ENCODE measurements at places on chromosomes 2 and 18.

DNA sequence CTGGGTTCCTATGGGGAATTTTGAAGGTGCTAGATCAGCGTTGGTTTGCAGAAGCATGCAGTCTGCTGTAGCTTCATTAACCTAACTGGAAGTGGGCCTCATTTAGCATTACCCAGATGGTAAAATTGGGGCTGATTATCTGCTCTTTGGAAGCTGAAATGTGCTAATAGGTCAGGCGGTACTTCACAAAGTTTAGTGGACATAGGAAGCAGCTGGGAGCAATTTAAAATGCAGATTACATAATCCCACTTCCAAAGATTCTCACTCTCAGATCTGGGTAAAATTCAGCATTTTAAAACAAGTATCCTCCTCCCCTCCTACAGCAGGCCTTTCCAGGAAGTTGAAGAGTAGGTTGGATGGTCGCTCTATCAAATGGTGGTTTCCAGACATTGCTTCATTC, 907.0 kb downstream of the CPS1 start:
- no peak for DNase-seq

DNA sequence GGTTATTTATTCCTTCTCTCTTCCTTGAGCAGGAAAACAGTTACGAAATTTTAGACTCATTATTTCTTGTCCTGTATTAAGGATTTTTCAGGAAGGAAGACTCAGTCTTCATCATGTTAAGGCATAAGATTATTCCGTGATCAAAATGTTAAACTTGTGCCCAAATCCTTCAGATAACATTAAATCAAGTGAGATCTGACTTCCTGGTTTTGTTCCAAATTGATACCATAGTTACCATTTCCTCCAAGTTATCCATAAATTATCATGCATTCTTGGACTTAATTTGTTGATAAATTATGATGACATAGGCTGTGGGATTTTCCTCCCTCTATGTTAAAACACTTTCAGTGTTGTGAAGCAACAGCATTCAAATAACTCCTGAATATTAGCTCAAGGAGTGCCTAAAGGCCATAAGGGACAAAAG, 31.9 kb downstream of the EFEMP1 start:
- no peak for DNase-seq

GRCh38 chr2:64594226-64594989, 59.3 kb downstream of the SERTAD2 start:
- DNase-seq: peak; percentile 20

- no peak for DNase-seq
These were observed 36.8 kb downstream of the PARD6G start for GRCh38 chr18:80210312-80211083.

DNA sequence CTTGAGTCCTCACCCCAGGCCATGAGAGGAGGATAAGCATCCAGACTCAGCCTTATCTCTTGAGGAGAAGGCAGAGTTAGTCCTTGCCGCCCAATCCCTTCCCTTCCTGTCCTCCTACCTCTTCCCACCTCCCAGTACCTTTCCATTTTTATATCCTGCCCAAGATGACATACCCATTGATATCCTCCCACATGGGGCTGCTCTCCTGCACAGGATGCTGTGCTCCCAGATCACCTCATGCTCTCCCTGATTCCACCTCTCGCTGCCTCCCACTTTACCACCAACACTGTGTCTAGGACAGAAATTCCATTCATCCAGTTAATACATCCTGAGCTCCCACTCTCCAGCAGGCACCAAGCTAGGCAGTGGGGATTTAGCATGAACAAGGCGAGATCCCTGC, 182.4 kb downstream of the GFPT1 start:
- no peak for DNase-seq

DNA sequence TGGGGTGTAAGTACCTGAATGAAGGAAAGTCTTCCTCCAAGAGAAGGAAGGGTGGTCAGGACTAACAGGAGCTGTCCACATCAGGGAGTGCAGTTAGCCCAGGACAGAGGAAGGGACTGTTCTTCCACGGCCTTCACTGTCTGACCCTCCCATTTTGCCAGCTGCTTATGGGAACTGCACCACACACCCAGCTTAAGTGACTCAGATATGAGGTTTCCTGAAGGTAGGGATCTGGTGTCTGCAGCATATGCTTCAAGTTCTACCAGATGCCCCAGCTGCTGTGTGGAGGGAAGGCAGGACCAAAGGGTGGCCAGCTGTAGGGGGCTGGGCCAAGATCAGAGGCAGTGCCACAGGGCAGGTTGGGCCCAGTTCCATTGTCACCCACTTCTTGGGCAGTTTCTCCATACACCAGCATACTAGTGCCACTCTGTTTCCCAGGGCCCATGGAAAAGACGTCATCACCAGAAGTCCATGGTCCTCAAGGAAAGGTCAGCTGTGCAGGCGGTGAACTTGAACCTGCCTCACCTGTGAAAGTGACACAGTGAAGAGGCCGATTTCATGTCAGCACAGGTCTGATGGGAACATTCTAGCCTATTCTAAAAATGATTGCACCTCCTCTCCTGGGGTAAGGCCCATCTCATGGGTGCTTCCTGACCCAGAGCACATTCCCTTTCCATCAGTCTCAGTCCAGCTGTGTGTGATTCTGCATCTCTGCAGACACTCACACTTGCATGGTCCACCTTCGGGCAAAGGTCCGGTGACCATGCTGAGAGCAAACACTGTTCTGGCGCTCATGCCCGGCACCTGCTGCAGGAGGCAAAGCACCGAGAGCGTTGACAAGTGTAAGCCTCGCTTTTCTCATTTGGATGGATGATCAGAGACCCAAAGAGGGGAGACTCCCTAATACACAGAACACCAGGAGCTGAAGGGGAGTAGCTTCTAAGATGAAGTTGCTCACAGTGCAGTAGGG, 68.0 kb downstream of the ACAA2 start:
- no peak for DNase-seq

DNA sequence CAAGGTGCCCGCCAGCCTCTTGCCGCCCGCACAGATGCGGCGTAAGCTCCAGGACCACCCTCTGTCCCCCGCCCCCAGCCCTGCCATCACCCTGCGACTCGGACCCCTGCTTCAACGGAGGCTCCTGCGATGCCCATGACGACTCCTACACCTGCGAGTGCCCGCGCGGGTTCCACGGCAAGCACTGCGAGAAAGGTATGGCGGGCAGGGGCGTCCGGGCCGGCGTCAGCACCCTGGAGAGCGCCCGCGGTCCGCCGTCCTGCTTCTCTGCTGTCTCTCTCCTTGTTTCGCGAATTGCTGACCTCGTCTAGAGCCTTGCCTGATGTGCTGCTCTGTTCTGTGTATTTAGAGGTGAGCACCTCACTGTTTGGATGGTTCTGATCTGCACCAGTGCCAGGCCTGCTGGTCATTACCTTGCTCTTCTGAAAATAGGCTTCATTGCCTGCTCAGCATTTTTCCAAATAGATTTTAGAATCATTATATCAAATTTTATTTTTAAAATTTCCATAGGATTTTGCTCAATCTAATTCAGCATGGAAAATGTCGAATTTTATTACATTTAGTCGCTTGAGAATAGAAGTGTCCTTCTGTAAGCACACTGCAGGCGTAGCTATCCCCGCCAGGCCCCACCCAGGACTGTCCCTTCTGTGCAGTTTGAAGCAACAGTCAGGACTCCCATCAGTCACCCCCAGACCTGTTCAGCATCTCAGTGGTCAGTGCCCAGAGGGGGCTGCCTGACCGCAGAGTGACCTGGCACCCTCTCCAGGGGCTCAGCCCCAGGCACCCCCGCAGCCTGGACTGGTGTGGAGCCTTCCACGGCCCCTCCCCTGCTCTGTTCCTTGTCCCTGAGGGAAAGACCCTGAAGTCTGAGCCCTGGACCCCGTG, 51.6 kb downstream of the SNED1 start:
- DNase-seq: no peak

DNA sequence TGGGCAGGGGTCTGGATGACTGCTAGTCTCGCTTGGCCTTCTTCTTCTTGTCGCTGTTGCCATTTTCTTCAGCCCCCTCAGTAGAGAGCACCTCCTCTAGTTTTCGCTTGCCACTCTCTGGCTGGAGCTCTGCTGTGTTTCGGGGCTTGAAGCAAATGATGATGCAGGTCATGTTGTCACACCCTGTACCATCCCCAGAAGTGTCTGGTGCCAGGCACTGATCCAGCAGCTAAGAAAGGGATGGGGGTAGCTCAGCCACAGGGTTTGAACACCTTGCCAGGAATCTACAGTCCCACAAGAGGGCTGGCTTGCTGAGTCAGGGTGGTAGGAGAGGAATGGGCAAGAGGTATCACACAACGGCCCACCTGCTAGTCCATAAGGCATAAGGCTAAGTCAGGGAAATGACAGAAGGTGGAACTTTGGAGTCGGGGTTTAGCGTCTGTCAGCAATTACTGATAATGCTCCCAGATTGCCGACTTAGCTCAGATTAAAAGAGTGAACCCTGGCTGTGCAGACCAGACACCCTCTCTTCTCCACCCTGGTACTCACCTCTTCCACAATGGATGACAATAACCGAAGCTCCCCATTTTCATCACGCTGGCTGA, 1.1 kb upstream of the ZNF513 start:
- no peak for DNase-seq

- no peak for DNase-seq
These were observed 272.3 kb downstream of the CDH20 start for GRCh38 chr18:61605376-61606067.

GRCh38 chr2:98576666-98577312, 31.5 kb downstream of the COA5 start:
- no peak for DNase-seq

GRCh38 chr2:128488434-128488833, 169.8 kb upstream of the HS6ST1 start:
- DNase-seq: no peak

- DNase-seq: no peak
These were observed 143.2 kb upstream of the RND3 start for GRCh38 chr2:150630587-150631235.

DNA sequence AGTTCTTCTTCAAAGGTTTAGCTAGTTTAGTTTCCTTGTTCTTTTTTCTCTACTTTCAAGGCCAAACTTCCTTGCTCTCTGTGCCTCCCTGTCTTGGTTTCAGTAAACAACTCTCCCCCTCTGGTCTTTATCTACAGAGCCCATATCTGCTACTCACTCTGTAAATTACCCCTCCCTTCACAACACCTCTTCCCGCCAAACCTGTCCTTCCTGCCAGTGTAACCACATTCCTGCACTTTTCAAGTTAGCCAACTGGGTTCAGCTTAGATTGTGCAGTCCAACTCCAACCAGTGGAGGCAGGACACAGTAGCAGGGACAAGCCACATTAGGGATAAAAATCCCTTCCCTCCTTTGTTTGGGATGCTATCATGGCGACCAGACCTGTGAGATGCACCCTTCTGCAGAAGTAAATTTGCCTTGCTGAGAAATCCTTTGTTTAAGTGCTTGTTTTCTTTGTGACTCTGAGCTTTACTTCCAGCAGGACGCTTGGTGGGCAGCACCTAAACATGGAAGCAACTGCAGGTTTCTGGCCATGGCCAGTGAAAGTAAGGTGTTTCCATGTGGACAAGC, 706.0 kb downstream of the KCNJ3 start:
- DNase-seq: no peak

DNA sequence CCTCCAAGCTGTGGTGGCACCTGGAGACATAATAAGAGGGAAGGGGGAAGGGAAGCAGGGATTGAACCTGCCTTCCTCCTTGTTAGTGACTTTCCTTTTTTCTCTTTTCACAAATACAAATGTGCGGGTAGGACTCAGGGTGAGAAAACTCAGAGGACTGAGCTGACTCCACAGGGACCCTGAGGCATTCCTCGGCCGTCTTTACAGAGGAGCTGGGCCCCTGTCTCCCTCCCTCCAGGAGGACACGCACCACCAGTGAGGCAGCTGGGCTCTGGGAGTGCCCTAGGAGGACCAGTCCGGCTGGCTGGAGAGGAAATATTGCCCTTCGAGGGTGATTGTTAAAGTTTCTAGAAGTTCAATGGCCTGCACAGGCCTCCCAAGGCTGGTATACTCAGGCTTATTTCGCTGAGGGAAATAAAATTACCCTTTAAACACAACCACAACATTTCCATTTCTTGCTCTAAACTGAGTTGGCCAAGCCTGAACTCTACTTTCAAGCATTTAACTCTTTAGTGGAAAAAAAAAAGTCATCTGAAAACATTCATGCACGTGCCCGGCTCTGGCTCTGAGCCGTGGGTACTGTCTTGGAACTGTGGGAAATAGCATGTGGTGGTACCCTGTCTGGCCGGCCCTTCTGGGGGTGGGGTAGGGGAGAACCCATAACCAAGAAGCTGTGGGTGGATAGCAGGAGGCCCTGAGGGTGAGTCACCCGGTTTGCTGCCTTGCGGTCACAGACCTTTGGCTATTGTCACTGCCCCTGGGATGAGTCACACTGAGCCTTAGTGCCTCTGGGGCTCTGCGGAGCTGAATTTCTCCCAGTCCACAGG, 116.0 kb downstream of the COPS8 start:
- peak; percentile 52 for DNase-seq

- DNase-seq: no peak
These were observed 194.9 kb downstream of the TWIST2 start for GRCh38 chr2:239042551-239043320.

DNA sequence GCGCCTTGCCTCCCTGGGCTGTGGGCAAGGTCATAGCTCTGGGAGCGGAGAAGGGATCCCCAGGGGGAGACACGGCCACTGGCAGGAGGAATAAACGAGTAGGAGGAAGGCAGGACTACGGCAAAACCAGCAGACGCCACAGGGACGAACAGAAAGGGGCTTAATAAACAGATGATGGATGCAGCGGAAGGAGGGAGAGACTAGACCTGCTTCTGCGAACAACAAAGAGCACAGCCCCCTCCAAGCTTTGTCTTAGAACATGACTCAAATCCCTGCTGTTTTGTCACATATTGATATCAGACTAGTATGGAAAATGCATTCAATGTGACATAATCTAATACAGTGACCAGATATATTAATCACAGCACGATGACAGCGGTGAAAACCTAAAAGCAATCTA, 155.9 kb upstream of the TPO start:
- DNase-seq: no peak

DNA sequence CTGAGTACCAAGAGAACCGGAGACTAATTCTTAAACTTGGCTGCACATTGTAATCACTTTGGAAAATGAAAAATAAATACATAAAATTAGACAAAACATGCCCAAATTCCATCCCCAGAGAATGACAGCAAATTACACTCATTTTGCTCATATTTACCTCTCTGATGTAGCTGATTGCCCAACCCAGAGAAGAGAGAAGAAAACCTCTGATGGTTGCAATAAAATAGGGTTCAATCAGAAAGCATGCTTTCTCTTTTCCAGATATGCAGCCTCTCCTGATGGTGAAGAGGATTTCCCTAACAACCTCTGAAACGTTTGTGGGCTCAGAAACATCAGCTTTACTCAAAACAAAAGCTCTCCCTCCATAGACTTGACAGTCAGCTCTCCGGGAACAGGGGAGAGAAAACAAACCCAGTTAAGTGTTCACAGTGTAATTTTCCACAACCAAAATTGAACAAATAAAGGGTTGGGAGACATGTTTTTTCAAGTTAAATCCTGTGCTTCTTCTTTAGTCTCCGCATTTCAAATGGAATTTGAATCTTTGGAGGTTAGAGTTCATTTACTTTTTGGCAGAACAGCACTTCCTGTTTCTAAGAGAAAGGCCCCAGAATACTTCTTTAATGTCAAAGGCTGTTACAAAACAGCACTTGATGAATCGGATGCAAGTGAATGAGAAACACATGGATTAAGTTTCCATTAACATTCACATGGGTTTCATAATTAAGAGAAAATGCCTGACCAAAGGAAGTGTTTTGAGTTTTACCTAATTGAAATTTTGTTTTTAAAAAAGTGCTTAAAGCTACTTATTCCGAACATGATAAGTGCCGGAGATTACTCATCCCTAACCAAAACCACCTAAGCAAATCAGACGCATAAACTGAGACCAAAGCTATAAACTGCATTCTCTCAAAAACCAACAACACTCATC, 570.1 kb upstream of the SYT4 start:
- no peak for DNase-seq

All from LoVo (cell line).